ENCODE measurements at places on chromosomes 4 and X.

DNA sequence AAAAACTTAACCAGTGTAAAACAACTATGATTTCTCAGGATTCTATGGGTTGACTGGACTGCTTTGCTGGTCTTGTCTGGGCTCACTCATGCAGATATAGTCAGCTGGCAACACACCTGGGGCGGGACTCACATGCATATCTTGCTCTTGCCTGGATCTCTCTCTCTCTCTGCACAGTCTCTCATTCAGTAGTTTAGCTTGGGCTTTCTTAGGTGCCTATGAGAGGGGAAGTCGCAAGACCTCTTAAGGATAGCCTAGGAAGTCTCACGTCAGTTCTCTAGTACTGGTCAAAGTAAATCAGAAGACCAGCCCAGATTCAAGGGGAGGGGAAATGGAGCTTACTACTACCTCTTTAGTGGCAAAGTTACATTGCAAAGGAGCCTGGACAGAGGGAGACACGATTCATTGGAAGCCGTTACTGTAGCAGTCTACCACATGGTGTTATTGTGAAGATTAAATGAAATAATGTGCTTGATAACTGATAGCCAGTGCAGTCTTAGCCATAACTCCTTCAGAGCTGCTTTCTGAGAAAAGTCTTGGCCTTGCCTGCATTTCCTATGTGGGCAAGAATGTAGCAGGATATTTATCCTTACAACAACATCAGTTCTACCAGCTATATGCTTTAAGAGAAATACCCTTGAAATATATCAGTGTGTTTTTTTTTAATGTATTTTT is 2.1 kb downstream of the COPS4 start:
- peaks cover 5% of the 10 kb centered on the region for H3K36me3 ChIP-seq
- H3K4me3 ChIP-seq, result no peak overlapping the region
- H3K27me3 ChIP-seq, result no peaks in the 10 kb centered on the region
- no peak for DNase-seq

DNA sequence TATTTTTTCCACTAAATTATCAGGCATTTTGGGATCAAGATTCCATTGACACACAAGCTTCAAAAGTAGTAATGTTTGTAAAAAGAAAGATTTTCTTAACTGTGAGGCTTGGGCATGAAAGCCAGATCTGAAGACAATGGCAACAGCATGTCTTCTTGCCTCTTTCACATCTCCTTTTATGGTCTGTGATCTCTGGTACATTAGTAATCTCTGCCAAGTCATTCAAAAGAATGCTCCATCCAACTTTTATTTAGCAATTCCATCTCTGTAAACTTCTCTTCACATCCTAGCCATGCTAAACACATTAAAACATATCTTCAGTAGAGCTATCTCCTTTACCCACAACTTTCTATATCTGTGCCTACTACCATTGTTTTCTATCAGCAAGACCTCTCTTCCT is 465.4 kb downstream of the FAT4 start:
- no peak overlapping the region for H3K27ac ChIP-seq
- no peaks in the 10 kb centered on the region for H3K36me3 ChIP-seq
- H3K4me1 ChIP-seq, result no peaks in the 10 kb centered on the region

GRCh38 chr4:142267101-142267500 is 579.0 kb downstream of the INPP4B start:
- H3K27me3 ChIP-seq, result no peaks in the 10 kb centered on the region
- H3K36me3 ChIP-seq, result no peaks in the 10 kb centered on the region
- H3K4me3 ChIP-seq, result no peak overlapping the region

- no peak overlapping the region for H3K4me3 ChIP-seq
- H3K27me3 ChIP-seq, result no peaks in the 10 kb centered on the region
Observed at GRCh38 chr4:26197018-26197779, 123.6 kb upstream of the RBPJ start.

DNA sequence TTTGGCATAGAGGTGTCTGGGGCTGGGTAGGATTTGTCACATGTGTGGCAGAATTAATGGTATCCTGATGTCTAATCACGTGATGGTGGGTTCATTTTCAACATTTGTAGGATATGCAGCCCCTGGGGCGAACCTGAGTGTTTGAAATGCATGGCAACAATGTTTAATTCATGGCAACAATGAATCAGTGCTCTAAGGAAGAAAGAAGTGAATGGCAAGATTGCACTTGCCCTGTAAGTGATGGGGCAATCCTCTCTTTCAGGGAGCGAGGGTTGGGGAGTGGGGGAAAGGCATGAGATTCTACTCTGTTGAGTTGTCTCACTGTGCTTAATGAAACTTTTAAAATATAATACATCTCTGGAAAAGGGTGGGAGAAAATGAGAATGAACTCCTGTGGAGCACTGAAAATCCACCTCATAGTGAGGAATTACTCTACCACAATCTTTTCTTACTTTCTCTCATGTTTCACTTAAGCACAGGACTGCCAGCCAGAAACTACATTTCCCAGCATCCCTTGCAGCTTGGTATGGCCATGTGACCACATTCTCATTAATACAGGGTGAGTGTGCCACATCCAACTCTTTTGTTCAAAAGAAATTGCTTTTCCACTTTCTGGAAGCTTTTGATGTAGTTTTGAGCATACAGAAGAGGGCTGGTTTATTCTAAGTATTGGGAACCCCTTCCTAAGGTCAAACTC is 64.0 kb upstream of the PGM2 start:
- no peak overlapping the region for H3K4me3 ChIP-seq
- no peak overlapping the region for H3K27ac ChIP-seq
- H3K27me3 ChIP-seq, result no peaks in the 10 kb centered on the region
- H3K4me1 ChIP-seq, result peaks cover 3% of the 10 kb centered on the region

GRCh38 chrX:43644124-43644701 is 11.9 kb upstream of the MAOA start:
- H3K27me3 ChIP-seq, result no peaks in the 10 kb centered on the region
- no peak for DNase-seq
- no peak overlapping the region for H3K4me3 ChIP-seq
- no peak overlapping the region for H3K27ac ChIP-seq
- H3K36me3 ChIP-seq, result no peaks in the 10 kb centered on the region

DNA sequence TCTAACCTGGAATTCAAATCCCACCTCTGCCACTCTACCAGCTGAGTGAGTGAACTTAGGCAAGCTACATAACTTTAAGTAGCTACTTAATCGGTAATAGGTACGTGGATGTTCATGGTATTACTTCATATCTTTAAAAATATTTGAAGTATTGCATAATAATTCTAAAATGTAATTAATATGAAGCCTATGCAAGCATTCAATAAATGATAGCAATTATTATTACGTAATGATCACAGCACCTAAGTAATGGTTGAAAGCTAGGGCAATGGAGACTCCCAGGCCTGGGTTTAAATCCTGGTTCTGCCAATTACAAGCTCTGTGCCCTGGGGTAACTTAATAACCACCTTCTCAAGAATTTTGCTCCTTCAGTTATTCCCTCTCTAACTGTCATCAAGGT is 26.7 kb downstream of the LHFPL1 start:
- no peak for DNase-seq
- H3K27ac ChIP-seq, result no peak overlapping the region
- no peaks in the 10 kb centered on the region for H3K27me3 ChIP-seq
- no peaks in the 10 kb centered on the region for H3K36me3 ChIP-seq
- H3K4me1 ChIP-seq, result no peaks in the 10 kb centered on the region
- H3K4me3 ChIP-seq, result no peak overlapping the region

DNA sequence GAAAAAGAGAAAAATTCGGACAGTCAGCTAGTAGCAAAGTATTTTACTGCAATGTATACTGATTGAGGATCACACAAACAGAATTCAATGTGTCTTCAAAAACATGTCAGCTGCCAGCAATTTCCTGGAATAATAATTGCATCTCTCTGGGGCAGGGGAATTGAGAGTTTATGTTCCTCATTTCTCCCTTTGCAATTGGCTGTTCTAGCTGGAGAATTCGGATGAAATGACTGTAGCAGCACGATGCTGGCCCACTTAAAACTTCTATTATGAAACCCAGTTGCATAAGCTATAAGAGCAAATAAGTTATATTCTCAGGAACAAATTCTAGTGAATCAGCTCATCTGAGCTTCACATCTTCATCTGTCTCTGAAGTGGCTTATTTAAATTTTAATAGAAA is 99.9 kb upstream of the CPEB2 start:
- H3K36me3 ChIP-seq, result no peaks in the 10 kb centered on the region
- no peak overlapping the region for H3K4me3 ChIP-seq
- H3K27ac ChIP-seq, result no peak overlapping the region
- no peaks in the 10 kb centered on the region for H3K27me3 ChIP-seq
- no peak for DNase-seq
- no peaks in the 10 kb centered on the region for H3K4me1 ChIP-seq

DNA sequence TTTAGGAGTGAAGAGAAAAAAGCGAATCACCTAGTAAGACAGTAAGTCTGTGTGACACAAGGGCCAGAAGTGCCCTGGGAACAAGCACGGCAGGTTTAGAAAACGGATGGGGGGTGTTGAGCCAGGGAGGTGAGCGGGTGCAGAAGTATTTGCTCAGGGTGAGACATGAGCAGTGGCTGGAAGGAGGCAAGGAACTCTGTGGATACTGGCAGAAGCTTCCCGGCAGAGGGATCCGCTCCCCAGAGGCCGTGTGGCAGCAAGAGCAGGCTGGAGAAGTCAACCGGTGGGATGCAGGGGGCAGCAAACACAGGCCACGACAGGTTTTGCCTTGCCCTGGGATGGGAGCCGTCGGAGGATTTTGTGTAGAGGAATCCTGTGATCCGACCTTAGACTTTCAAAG is 2.3 kb upstream of the UVSSA start:
- DNase-seq, result no peak
- no peak overlapping the region for H3K27ac ChIP-seq
- peaks cover 20% of the 10 kb centered on the region for H3K36me3 ChIP-seq
- H3K4me3 ChIP-seq, result no peak overlapping the region
- H3K27me3 ChIP-seq, result no peaks in the 10 kb centered on the region

DNA sequence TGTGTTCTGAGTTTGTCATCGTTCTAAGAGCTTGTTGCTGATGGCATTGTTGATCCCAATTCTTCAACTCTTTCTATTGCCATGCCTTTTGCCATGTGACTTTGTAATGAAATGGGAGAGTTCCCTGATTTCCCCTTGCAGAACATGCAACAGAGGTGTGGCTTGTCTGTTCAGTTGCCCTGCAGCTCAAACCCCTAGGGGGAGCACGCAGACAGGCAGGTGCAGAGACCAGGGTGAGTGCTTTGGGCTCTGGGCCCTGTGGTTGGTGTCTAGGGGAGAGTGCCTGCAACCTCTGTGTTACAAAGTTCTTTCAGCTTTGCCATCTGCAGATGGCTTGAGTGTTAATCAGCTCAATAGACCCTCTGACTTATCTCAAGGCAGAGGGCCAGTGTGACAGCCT is 332.7 kb downstream of the MID1IP1 start:
- no peak for DNase-seq
- H3K27me3 ChIP-seq, result no peaks in the 10 kb centered on the region
- H3K4me3 ChIP-seq, result no peak overlapping the region

- no peaks in the 10 kb centered on the region for H3K4me1 ChIP-seq
- no peak overlapping the region for H3K4me3 ChIP-seq
- no peaks in the 10 kb centered on the region for H3K36me3 ChIP-seq
- no peak for DNase-seq
- no peaks in the 10 kb centered on the region for H3K27me3 ChIP-seq
Observed at GRCh38 chr4:87863486-87863885, 30.7 kb downstream of the MEPE start.

- no peaks in the 10 kb centered on the region for H3K27me3 ChIP-seq
- no peak overlapping the region for H3K27ac ChIP-seq
- H3K4me3 ChIP-seq, result no peak overlapping the region
- DNase-seq, result no peak
- H3K36me3 ChIP-seq, result peaks cover 6% of the 10 kb centered on the region
- H3K4me1 ChIP-seq, result no peaks in the 10 kb centered on the region
Observed at GRCh38 chr4:47842985-47843384, 5.1 kb upstream of the CORIN start.

GRCh38 chr4:185781555-185782215 is 30.3 kb downstream of the SORBS2 start:
- no peaks in the 10 kb centered on the region for H3K36me3 ChIP-seq
- H3K4me3 ChIP-seq, result no peak overlapping the region
- no peaks in the 10 kb centered on the region for H3K27me3 ChIP-seq
- DNase-seq, result no peak

GRCh38 chr4:8725845-8726244 is 133.3 kb downstream of the CPZ start:
- H3K4me3 ChIP-seq, result no peak overlapping the region
- peak; percentile 19 for DNase-seq
- H3K4me1 ChIP-seq, result no peaks in the 10 kb centered on the region
- no peak overlapping the region for H3K27ac ChIP-seq

DNA sequence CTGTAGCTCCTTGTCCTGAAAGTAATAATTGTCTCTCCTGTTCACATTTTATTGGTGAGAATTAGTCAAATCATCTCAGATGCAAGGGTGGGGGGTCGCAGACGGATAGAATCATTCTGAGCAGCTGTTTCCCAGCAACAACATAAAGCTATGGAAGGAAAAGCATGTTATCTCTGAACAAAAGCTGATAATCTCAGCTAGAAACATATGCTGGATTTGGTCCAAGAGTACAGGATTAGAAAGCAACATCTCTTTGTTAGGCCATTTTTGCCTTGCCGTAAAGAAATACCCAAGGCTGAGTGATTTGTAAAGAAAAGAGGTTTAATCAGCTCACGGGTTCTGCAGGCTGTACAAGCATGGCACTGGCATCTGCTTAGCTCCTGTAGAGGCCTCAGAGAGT is 472.8 kb upstream of the BOD1L1 start:
- no peak overlapping the region for H3K4me3 ChIP-seq
- no peak overlapping the region for H3K27ac ChIP-seq
- H3K27me3 ChIP-seq, result no peaks in the 10 kb centered on the region
- H3K4me1 ChIP-seq, result no peaks in the 10 kb centered on the region
- DNase-seq, result no peak

GRCh38 chr4:113472864-113473263 is 288.7 kb downstream of the CAMK2D start:
- no peak overlapping the region for H3K27ac ChIP-seq
- peaks cover 8% of the 10 kb centered on the region for H3K4me1 ChIP-seq
- H3K4me3 ChIP-seq, result no peak overlapping the region

Data from ascending aorta (tissue), 2 donors.